Hematopoietic multipotent progenitor cell (in vitro differentiated cells): ENCODE measurements at places on chromosomes 2 and 18.

DNA sequence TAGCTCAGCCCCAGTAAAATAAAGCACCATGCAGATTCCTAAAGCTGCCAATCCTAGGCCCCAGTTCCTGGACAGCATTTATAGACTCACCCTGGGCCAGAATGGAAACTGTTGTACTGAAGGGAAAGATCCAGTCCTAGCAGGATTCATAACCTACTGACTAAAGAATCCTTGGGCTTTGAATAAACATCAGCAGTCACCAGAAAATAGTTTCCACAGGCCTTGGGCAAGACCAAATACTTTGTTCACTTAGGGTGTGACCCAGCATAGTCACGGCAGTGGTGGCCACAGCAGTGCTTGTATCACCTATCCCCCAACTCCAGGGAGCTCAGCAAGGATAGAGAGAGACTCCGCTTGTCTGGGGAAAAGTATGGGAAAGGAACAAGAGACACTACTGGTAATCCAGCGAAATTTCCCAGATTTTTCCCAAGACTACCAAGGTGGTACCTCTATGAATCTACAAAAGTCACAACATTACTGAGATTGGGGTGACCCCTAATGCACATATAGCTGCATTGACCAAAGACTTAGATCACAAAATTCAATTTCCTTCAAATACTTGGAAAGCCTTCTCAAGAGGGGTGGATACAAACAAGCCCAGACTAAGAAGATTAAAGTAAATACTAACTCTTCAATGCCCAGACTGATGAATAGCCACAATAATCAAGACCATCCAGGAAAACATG lies 748.1 kb upstream of the LRATD1 start:
- DNase-seq = no peak

- peak; percentile 76 for DNase-seq
These were observed 208.4 kb downstream of the RAD51AP2 start for GRCh38 chr2:17309741-17310339.

GRCh38 chr2:128606837-128607236 lies 288.2 kb upstream of the HS6ST1 start:
- no peak for DNase-seq

DNA sequence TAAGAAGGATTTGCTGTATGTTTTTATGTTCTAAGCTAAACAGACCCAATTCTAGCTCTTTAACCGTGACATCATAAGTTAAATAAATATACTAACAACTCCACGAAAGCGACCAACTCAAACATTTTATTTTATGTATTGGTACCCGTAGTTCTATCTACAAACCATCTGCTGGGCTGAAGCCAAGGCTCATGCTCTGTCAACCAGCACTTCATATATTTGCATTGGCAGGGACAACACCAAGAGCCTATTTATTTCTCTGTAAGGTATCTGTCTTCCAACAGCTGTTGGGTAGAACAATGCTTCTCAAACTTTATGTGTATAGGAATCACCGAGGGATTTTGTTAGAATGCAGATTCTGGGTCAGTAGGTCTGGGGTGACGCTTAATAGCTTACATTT lies 64.5 kb downstream of the PID1 start:
- no peak for DNase-seq

DNA sequence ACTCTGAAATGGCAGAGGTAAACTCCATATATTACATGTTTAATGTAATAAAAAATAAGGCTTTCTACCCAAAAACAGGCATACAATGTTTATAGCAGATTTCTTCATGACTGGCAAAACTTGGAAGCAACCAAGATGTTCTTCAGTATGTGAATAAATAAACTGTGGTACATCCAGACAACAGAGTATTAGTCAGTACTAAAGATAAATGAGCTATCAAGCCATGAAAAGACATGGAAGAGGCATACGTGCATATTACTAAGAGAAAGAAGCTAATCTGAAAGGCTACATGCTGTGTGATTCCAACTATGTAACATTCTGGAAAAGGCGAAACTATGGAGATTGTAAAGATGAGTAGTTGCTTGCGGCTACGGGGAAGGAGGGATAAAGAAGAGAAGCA lies 97.4 kb downstream of the OSR1 start:
- no peak for DNase-seq

DNA sequence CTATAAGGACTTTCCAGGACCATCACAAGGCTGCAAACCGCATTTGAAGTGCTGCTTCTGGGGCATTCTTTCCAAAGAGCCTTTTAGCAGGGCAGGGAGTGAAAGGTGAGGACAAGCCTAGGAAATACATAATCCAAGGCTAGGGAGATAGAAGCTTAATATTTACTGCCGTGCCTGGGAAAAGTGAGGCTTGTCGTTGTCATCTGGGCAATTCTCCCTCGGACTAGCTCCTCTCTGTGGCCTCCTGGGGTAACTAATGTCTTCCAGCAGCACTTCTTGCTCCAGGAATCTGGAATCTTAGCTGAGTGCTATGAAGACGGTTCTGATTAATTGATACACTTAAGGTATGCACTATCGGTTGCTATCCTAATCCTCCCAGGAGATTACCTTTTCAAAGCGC lies 69.3 kb upstream of the ATL2 start:
- DNase-seq = no peak

GRCh38 chr2:83115606-83116005 lies 1343.5 kb downstream of the SUCLG1 start:
- DNase-seq = no peak

DNA sequence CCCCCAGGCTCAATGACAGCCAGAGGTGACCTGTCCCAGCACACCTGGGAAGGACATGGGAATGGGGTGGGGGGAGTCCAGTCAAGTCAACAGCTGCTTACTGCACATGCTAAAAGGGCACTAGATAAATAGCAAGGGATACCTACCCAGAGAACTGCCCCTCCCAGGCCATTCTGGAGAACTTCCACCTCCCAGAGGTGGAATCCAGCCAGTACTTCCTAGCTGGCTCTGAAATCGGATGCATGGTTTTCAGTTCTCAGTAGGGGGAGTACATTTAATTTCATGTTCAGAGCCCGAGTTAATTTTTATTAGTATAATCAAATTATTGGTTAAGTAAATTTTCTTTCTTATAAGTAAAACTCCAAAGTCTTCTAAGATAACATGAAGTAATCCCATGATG lies 28.9 kb upstream of the ITGA6 start:
- DNase-seq = no peak

GRCh38 chr2:201643216-201643890 lies at the start of gene TMEM237:
Gene TMEM237 (minus strand): TSS chr2:201643503. CDS start chr2:201643400, 103 bp downstream.
- DNase-seq = no peak

DNA sequence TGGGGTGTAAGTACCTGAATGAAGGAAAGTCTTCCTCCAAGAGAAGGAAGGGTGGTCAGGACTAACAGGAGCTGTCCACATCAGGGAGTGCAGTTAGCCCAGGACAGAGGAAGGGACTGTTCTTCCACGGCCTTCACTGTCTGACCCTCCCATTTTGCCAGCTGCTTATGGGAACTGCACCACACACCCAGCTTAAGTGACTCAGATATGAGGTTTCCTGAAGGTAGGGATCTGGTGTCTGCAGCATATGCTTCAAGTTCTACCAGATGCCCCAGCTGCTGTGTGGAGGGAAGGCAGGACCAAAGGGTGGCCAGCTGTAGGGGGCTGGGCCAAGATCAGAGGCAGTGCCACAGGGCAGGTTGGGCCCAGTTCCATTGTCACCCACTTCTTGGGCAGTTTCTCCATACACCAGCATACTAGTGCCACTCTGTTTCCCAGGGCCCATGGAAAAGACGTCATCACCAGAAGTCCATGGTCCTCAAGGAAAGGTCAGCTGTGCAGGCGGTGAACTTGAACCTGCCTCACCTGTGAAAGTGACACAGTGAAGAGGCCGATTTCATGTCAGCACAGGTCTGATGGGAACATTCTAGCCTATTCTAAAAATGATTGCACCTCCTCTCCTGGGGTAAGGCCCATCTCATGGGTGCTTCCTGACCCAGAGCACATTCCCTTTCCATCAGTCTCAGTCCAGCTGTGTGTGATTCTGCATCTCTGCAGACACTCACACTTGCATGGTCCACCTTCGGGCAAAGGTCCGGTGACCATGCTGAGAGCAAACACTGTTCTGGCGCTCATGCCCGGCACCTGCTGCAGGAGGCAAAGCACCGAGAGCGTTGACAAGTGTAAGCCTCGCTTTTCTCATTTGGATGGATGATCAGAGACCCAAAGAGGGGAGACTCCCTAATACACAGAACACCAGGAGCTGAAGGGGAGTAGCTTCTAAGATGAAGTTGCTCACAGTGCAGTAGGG lies 68.0 kb downstream of the ACAA2 start:
- DNase-seq = no peak

- DNase-seq = no peak
These were observed 106.3 kb upstream of the B3GNT2 start for GRCh38 chr2:62089658-62090057.

DNA sequence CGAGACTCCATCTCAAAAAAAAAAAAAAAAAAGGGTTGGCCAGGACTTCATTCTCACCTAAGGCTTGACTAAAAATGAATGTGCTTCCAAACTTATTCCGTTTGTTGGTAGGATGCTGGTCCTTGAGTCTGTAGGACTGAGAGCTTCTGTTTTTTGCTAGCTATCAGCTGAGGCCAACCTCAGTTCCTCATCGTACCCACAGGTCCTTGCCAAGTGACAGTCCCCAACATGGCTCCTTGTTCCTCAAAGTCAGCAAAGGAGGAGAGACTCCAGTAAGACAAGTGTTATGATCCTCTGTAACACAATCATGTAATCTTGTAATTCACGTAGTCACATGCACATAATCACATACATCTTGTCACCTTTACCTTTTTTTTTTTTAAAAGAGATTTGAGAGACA lies 37.0 kb downstream of the HAUS1 start:
- DNase-seq = no peak

- DNase-seq = peak; percentile 11
These were observed 230.5 kb downstream of the PMAIP1 start for GRCh38 chr18:60130284-60130683.

DNA sequence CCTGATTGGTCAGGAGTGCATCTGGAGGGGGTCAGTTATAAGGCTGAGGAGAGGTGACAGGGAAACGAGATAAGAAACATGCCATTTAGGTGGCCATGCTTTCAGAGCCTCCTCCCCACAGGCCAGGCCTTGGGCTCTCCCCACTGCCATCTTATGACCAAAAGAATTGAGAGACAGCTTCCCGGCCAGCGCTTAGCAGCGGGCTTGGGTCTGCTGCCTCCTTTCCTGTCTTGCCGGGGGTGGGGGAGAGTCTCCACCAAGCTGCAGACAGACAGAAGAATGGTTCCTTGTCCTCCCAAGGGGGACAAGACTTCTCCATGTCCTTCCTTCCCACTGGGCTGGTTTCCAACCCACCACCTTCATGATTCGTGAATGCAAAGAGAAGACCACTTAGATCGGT lies 171.3 kb downstream of the SMAD7 start:
- DNase-seq = no peak

GRCh38 chr2:54107903-54108615 lies 7.4 kb upstream of the ACYP2 start:
- DNase-seq = no peak

DNA sequence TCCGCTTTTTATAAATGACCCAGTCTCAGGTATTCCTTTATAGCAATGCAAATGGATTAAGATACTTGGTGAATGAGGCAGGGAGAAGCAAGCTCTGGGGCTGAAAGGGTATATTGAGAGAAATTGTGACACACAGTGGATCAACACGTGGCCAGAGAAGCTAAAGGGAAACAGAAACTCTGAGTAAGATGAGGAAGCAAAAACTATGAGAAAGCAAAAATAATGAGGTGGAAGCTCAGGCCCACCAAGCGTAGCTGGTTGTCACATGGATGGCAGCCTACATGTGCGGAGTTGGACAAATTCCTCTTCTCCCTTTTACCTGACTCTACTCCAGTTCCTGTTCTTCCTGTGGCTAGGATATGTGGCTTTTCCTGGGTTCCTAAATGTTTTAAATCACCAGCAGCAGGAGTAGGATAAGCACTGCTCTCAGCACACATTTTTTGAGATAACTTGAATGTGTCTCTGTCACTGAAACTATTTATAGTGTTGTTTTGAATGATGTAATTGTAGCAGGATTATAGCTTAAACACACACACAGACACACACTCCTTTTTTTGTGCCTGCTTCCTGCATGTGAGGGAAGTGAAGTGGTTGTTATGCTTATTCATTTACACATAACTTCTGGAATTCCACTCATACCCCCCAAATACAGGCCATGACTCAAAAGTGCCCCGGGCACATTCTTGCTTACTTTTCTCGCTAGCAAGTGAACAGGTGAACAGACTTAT lies 30.1 kb upstream of the EPC2 start:
- peak; percentile 74 for DNase-seq

DNA sequence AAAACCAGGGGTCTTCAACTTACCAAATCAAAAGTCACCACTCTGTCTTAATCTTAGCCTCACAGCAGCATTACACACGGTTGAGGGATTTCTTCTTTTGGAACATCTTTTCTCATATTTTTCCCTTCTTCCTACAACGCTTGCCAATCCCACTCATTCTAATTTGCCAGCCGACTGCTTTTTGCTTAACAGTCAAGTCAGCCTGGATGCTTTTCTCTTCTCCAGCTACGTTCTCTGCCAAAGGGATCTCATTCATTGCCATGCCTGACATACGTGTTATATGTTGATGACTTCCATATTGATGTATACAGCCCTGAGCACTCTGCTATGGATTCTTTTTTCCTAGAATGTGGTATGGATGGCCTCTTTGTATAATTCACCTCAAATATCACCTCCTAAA lies 37.3 kb downstream of the CDH19 start:
- no peak for DNase-seq

DNA sequence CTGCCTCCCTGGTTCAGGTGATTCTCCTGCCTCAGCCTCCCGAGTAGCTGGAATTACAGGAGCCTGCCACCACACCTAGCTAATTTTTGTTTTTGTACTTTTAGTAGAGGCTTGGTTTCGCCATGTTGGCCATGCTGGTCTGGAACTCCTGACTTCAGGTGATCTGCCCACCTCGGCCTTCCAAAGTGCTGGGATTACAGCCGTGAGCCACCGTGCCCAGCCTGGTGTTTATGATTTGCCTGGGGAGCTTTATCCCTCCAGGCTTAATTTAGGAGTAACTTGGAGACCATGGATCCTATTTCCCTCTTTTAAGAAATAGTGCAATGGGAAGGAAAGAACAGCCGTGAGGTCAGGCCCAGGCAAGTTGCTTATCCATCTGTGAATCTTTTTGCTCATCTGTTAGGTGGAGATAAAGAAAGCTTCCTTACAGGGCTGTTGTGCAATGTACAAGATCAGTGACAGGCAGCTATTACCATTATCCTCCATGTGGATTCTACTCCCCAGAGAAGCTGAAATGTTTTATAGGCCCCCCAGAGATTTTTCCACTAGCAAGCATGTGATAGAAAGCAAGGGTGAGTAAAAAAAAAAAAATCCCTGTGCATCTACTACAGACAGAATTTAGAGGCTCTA lies 104.9 kb upstream of the MGAT5 start:
- DNase-seq = no peak

DNA sequence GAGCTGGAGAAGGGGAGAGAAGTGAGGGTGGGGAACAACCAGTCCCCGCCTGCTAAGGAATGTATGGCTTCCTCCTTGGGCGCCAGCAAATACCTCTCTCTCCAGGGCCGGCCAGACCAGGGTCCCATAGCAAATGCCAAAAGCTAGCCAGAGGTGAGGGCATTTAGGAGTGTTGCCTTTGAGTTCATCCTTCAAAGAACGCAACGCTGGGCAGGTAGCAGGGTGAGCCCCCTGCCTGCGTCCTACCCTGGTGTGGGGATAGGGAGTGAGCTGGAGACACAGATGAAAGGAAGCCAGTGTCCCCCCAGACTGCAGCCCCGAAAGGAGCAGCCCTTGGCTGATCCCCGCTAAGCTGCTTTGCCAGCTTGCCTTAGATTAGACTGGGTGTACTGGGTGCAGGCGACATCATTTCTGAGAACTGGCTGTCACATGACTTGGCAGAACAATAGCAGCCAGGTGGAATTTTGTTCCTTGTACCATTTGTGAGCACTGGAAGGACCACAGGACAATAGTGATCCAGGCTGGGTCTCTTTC lies 40.4 kb downstream of the KLHL29 start:
- no peak for DNase-seq

- DNase-seq = no peak
These were observed 799 bp downstream of the CEP68 start for GRCh38 chr2:65057054-65057375.
